ENCODE measurements at places on chromosomes 5 and 9.

GRCh38 chr9:101418518-101419430 is 16.8 kb downstream of the ALDOB start:
- DNase-seq, result no peak

- peak; percentile 27 for DNase-seq
Observed at GRCh38 chr5:112312295-112313275, 106.5 kb downstream of the EPB41L4A start.

GRCh38 chr5:66987949-66988838 is 208.4 kb downstream of the CD180 start:
- peak; percentile 70 for DNase-seq

DNA sequence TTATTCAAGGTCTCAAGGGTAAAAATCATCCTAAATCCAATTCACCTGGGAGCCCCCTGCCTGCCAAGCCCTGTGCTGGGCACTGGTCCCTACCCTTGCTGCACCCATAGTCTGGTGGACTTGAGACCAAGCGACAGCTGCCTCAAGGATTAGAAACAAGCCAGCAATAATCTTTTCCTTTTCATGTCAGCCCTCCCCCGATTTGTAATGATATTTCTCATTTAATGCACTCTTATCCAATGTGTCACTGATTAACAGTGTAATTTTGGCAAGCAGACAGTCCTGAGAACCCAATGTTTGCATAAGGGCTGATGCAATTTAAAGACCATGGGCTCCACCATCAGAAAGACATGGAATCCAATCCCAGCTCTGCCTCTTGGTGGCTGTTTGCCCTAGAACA is 108.9 kb downstream of the ACTL7B start:
- DNase-seq, result peak; percentile 4

DNA sequence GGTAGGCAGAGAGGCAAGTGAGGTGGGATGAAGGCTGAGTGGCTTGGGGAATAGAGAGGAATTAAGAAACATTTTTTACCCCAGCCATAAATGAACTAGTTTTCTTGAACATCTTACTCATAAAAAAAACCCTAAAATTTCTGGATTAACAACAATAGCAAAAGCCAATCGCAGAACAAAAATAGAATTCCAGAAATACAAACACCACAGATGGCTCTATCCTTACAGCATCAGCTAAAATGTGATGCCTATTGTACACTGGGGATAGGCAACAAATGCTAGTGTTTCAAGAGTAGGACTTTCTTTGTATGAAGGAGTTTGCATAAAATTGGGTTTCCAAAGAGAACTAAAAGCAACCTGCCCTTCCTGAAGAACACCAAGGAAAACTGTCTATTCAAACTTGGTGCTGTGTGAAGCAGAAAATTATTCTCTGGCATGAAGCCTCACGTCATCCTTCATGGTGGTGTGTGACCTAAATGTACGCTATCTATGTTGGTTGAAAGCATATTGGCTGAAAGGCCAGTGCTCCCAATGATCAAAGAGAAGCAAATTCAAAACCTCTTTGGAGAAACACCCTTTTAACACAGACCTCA is 82.9 kb downstream of the JAKMIP2 start:
- no peak for DNase-seq

- peak; percentile 31 for DNase-seq
Observed at GRCh38 chr9:73133921-73134407, 17.7 kb upstream of the ANXA1 start.

DNA sequence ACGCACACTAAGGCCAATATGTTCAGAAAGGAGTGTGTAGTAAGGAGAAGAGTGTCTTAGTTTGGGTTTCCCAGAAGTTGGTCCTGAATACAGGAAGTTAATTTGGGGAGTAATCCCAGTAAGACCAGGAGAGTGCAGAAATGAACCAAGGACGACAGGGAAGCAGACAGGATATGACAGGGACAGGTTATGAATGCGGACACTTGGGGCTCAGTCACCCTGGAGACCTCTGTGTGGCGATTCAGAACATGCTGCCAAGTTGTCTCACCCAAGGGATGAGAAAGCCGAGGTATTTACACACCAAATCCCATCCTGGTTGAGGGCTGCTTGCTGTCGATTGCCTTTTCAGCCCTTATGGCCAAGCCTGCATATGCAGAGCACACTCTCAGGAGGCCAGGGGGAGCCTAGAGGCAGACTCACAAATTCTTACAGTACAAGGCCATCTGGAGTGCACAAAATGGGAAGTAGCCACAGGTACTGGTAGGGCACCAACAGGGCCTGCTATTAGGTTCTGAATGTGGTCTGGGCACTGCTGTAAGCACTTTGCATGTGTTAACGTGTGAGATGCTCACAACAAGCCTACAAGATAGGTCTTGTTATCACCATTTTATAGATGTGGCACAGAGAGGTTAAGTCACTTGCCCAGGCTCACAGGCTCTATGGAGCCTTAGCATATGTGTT is 233.1 kb upstream of the ANKRD55 start:
- no peak for DNase-seq

DNA sequence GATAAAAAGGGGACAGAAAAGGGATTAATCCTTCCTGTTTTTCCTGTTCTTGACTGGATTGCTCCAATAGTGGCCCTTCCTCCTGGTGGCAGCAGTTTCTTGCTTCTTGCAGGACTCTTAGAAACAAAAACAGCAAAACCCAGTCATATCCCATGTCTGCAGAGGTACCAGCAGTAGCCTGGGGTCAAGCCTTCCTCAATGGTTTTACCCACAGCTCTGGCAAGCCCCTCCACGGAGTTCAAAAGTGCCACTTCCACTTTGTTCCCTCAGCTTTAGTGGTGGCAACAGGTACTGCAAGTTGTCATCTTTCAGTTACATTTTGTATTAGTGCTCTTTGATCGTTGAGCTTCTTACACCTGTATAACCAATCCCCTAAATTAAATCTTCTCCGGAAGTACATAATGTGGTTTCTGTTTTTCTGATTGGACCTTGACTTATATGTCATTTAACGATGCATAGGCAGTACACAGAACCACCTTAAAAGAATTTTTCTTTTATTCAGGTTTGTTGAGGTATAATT is 8.7 kb upstream of the RANBP6 start:
- peak; percentile 82 for DNase-seq

DNA sequence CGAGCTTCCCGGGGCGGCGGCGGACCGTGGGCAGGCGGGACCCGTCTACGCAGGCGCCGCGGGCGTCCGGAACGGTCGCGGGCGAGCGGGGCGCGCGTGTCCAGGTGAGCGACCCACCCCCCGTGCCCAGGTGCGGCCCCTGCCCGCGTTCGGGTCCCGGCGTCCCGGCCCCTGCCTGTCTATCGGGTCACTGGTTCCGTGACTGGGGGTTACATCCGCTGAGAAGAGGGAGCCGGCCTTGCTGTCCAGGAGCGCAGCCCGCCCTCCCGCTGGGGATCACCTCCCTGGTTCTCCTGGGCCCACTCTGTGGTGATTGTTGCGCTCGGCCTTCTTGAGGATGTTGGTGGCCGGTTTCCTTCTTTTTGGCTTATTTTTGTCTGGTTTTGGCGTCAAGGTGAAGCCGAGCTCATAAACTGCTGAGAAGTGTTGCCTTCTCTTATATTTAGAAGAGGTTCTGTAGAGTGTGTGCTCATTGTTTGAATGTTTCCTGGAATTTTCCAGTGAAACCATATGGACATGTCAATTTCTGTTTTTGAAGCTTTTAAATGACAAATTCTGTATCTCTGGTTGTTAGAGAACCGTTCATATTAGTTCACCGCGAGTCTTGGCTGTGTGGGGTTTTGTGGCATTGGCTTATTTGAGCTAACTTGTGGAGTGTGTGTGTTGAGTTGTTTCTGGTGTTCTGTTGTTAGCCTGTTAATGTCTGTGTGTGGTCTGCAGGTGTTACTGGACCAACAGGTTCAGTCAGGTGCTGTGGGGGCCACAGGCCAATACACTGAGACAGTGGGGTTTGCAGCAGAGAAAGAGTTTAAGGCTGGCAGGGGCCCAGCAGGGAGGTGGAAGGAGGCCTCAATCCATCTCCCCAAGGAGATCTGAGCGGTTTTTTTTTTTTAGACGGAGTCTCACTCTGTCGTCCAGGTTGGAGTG is 621 bp downstream of the CEP72 start:
- peak; percentile 75 for DNase-seq

DNA sequence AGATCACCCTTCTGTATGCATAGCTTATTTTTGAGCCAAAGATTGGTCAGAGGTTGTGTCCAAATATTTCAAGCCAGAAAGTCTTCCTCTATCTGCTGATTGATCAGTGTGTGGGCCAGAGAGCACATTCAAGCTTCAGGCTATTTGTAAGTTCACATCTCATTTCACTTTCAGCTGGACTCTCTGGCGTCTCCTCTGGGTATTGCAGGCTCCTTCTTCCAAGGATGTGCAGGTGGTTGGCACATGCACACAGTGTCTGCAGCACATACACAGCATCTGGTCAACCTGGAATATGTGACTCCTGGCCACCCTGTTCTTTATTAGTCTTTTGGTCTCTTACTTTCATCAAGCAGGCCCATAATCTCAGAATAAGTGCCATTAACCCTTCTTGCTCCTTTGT is 516.1 kb downstream of the ANXA1 start:
- peak; percentile 7 for DNase-seq

DNA sequence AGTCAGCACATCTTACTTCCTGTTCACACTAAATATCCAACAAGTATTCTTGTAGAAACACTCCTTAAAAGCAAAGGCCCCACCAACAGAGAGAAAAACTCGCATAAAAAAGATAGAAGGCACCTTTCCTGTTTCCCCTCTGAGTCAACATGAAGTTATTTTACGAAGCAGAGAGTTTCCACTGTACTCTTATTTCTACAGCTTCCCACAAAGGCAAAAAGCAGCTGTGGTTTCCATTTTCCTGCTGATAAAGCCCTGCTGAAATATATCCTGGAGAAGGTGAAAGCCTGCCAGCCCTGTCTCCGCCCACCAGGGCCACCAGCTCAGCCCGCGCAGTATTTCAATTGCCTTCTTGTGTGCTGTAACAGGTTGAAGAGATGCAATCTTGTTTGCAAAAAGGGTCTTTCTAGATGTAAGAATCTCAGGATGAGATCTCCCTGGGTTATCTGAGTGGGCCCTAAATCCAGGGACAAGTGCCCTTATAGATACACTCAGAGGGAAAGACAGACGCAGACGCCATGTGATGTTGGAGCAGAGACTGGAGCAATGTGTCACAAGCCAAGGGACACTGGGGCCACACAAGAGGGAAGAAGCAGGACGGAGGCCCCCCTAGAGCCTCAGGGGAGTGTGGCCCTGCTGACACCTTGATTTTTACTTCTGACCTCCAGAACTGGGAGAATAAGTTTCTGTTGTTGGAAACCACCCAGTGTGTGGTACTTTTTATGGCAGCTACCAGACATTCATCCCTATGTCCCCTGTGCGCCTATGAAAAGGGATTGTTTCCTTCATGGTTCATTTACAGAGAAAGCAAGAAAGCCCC is 19.9 kb downstream of the SEMA4D start:
- DNase-seq, result no peak

- no peak for DNase-seq
Observed at GRCh38 chr5:133783481-133783880, 171.1 kb upstream of the FSTL4 start.

GRCh38 chr9:121220996-121221663 is 19.5 kb upstream of the RAB14 start:
- DNase-seq, result no peak

DNA sequence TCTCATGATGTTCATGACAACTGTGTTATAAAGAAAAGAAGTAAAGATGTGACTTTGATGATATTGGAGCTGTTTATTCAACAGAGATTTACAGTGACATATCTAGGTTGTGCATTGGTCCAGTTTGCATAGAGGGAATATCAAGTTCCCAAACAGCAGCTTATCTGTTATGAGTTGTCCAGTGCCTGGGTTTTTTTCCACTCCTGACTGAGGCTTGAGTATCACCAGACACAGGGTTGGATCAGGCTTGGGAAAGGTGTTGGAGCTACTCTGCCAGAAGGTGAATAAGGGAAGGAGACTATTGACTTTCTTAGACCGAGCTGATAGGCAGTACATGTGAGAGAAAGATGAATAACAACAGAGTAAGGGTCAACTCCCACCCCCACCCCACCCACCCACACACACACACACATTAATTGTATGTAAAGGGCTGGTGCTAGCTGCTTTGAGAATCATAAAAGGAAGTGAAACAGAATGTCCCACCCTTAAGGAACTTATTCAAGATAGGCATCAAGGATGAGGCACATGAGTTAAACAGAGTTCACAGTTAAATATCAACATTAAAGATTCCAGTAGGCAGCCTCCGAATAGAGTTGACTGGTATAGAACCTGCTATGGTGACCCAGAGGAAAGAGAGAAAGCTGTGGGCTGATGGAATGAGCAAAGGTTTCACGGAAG is 33.0 kb upstream of the RASGRF2 start:
- DNase-seq, result no peak

DNA sequence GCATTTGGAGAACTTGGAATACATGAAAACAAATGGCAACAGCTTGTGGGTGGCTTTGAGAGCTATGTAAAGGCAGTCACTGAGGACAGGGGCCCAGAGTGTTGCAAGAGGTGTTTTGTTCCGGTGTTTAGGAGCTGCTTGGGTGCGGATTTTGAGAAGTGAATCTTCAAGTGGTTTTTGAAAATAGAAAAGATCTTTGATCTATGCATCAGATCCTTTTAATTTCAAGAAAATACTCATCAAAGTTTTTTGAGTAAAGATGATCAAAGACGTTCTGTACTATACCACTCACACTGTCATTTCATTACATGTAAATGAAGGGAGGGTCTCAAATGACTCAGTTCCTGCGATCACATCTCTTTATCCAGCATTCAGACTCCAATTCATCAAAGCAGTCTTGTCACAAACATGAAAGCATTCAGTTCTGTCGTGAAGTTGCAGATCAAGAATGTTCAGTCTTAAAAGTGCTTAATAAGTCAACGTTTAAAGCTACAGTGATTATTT is 112.5 kb downstream of the WDR41 start:
- no peak for DNase-seq

- DNase-seq, result no peak
Observed at GRCh38 chr5:6081727-6082210, 296.6 kb downstream of the MED10 start.

GRCh38 chr5:128772356-128772755 is 192.9 kb upstream of the SLC27A6 start:
- DNase-seq, result no peak

DNA sequence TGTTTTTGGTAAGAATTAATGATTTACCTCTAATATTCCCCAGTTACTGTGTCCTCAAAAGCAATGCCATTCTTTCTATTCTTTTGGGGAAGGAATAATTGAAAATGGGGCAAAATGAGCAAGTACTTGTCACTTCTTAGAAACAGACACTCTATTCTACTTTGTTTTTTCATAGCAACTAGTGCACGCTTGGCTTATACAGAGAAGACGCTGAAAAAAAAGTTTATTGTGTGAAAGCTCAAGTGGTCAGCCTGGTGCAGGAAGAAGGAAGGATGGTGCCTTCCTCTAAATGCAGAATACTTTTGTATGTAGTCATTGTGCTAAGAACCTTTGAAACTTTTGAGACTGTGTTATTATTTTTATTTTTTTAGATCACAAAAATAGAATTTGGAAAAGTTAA is 29.6 kb downstream of the ANKDD1B start:
- DNase-seq, result no peak

- no peak for DNase-seq
Observed at GRCh38 chr9:110591526-110591925, 12.0 kb upstream of the SVEP1 start.

GRCh38 chr5:81855591-81855990 is 104.7 kb upstream of the SSBP2 start:
- no peak for DNase-seq

GRCh38 chr5:180807046-180807445 is 4.4 kb upstream of the MGAT1 start:
- DNase-seq, result no peak

- DNase-seq, result no peak
Observed at GRCh38 chr5:75509546-75509945, 1.9 kb downstream of the CERT1 start.

GRCh38 chr9:27925815-27926214 is 352.5 kb upstream of the C9orf72 start:
- DNase-seq, result peak; percentile 5

- DNase-seq, result no peak
Observed at GRCh38 chr5:24643156-24643555, 1.6 kb downstream of the CDH10 start.

Data from DMS53 (cell line).